ENCODE measurements at places on chromosomes 7 and 10. TPM values are rescaled to one million over a fixed set of nuclear protein-coding genes. Genes with fewer than 3 reads are reported as not detected.

SGMS1 gene
- total RNA-seq = 86.4 TPM

DNA sequence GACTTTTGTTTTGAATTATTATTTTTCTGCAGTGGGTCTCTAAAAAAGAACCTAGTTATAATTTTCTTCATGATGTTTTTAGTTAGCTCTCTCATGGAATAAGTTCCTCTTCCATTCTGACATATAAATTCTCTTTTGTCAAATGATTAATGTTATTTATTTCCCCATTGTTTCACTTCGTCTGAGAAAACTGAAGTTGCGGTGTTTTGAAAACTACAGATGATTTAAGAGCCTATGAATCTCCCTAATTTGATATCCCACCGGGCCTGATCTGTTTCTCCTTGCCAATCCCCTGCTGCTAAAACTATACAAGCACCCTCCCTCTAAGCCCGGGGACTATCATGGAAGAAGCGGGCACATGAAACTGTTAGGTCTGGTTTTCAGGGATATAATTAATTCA lies 41.4 kb downstream of the HTR7 start:
- DNase-seq = no peak

DNA sequence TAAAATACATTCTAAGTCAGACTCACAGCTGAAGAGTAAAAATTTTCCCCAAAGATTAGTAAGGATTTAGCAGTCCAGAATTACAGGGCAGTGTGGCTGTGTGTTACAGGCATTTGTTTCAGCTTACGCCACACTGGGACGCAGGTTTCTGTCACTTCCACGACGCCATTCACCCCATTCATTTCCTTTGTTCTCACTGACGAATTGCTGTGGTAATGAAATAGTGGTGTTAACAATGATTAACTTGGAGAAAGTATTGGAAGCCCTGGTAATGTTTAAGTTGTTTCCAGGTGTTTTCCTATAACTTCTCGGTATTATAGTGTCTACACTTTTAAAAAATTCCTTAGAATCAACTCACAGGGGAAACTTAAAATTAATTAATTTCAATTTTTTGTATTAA lies 370.9 kb downstream of the SH2D4B start:
- DNase-seq = no peak

OR2A7 gene
- 5.6 TPM for total RNA-seq

RET gene
- total RNA-seq = 2.7 TPM

All from urinary bladder (tissue), 4 donors.